ENCODE measurements at places on chromosomes 11 and 22.
A peak's percentile ranks its signal among the peaks of the same experiment; 100 is the strongest.

DNA sequence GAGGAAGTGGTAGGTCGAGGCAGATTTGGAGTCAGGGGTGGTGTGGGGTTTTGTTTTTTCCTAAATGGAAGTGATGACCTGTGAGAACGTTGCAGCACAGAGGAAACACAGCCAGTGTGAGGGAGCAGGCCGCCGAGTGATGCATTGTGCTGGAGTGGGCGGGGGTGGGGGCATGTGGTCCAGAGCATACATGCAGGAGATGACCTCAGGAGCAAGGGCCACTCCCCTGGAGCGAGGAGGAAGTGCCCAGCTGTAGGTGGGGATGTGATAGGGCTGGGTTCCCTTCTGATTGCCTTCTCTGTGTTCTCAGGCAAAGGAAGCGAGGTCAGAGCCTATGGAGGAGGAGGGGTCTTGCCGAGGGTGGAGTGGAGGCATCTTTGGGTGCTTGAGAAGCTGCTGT, 81.4 kb downstream of the PPP6R3 start:
- DNase-seq: no peak

DNA sequence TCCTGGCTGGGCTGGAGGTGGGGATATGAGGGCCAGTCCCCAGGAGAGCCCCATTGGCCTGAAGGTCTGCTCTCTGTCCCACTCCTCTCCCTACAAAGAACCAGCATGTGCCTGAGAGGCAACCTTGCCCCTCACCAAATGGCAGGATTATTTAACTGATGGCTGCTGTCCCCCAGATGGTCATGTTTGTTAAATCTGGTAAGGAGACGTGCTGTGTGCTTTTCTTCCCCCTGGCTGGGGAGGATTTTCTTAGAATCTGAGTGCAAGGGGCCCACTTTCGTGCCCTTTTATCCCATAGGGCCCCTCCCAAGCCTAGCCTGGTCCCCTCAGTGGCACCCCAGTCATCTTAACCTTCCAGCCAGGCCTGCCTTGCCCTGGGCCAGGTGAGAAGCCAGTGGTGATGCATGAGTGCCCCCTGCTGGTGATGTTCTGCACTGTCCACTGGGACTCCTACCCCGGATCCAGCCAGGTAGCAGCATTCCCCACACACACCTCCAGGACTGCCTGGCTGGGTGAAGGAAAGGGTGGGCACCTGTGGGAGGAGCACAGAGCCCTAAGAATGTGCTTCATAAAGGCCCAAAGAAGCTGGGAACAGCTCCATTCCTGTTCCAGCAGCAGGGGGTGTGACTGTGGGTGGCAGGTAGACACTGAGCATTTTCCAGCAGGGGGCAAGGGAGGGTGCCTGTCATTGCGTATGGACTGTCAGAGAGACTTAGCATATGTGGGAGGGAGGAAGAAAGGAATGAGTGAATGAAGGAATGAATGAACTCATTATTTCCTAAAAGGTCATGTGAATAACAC, 28.9 kb downstream of the MFNG start:
- DNase-seq: peak; percentile 78

GRCh38 chr22:26134654-26135330, 34.5 kb upstream of the SEZ6L start:
- no peak for DNase-seq

DNA sequence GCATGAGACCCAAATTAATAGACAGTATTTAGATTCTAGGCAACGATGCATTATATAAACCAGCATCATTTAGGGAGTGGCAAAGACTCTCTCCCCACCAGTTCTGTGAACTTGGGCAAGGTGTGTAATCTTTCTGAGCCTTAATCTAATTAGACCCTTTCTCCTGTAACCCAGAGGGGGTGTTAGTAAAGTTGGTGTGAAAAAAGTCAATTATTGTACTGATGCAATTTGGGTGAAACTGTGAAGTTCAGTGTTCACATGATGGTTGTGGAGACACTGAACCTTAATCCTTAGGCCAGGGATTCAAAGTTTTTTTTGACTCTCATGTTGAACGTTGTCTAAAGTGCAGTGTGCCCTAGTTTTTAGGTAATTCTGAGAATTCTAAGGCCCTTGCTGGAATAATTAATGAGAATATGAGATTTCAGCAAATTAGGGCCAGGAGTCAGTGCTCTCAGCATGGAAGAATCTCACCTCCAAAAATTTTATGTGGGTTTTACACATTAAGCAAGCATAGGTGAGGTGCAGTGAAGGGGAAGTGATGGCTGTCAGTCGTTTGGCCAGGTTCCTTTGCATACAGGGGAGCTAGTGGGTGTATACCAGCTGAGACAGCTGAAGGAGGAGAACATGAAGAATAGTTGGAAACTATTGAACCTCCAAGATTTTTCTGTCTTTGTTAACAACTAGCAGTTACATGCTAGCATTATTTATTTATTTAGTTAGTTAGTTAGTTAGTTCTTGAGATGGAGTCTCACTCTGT, 94.2 kb downstream of the PTPRJ start:
- DNase-seq: no peak

DNA sequence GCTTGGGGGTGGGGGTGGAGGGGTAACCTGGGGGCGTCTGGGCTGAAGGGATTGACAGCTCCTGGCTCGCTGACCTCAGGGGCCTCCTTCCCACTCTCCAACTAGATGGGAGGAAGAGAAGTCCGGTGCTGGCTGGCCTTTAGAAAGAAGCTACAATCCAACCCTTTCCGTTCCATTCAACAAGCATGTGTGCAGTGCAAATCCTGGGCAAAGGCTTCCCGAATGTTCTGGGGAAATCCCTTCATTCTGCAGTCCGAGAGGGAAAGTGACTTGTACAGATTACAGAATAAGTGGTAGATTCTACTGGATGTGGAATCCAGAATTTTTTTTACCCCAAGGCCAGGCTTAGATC, 149.9 kb downstream of the FEZ1 start:
- DNase-seq: no peak

DNA sequence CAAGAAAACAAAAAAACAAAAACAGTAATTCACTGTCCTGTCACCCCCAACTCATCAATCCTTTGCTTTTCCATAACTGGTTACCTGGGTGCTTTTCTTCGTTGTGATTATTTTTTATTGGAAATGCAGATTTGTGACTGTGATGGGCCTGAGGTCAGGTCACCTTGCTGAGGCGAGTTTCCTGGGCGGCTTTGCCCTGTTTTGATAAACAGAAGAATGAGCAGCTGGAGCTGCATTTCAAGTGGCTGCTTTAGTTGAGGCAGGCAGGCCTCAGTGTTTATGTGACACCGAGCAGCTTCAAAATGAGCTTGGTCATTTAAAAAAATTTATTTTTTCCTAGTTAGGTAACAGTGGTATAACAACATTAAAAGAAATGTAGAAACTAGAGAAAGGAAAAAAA, 22.2 kb downstream of the PTPRJ start:
- DNase-seq: no peak

DNA sequence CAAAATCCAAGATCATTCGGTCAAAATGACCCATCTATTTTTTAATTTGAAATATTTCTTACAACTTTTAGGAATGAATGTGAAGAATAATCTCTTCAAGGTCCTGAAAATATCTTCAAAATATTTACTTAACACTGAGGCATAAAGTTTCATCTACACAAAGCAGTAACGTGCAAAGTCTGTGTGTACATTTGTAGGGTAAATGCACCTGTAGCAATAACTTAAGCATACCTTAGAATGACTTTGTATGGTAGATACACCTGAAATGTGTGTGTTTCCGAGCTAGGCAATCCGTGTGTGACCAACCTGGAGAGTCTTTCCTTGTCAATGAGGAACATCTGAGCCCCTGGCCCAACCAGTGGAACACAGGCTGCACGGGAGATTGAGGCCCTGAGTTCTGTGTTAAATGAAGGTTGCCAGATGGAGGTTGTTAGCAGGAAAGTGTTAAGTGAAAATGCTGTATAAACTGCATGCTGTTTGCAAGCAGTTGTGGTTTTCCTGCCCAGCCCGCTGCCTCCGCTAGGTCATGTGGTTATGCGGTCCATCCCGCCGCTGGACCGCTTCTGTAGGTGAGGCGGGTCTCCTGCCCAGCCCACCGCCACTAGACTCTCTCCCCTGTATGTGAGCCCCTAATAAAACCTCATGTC, 7.6 kb upstream of the CTR9 start:
- no peak for DNase-seq

- peak; percentile 4 for DNase-seq
These were observed 568 bp downstream of the ALG8 start for GRCh38 chr11:78138694-78139421.

GRCh38 chr11:93958991-93959390, 62.2 kb upstream of the HEPHL1 start:
- no peak for DNase-seq

GRCh38 chr11:124872741-124873140, 7.5 kb downstream of the ROBO3 start:
- DNase-seq: no peak

DNA sequence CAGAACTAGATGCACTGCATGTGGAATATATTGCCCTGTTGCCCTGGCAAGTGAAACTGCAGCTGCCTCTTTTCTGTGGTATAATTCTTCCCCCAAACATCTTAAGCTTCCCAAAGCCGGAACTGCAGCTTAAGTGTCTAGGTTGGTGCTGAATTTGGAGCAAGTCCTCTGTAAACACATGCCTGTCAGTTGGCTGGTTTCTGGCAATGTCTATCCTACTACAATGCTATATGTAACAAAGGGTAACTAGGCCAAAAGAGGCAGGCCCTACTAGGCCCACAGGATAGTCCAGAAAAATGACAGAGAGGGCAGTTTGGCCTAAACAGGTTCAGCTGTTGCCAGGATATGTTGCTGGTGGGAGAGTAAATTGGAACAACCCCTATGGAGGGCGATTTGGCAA, 27.9 kb downstream of the ASCC2 start:
- DNase-seq: no peak

- no peak for DNase-seq
These were observed 130.9 kb upstream of the CCDC179 start for GRCh38 chr11:22991196-22991595.

GRCh38 chr22:34333285-34333684, 413.0 kb upstream of the LARGE1 start:
- DNase-seq: no peak

DNA sequence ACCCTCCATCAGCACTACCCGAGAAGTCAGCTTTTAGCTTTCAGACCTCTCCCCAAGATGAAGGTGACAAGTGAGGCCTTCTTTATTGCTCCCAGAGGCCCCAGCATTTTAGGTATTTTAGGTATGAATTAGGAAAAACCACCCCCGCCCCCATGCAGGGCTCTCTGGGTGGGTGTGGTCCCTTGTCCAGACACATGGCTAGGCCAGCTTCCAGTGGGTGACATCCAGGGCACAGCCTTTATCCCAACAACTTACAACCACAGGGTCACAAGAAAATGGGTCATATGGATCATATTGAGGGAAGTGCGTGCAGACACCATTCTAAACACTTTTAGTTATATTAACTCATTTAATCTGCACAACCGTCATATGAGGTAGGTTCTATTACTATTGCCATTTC, 42.1 kb downstream of the RIBC2 start:
- no peak for DNase-seq

- no peak for DNase-seq
These were observed 3.9 kb upstream of the IL18BP start for GRCh38 chr11:71994786-71995185.

DNA sequence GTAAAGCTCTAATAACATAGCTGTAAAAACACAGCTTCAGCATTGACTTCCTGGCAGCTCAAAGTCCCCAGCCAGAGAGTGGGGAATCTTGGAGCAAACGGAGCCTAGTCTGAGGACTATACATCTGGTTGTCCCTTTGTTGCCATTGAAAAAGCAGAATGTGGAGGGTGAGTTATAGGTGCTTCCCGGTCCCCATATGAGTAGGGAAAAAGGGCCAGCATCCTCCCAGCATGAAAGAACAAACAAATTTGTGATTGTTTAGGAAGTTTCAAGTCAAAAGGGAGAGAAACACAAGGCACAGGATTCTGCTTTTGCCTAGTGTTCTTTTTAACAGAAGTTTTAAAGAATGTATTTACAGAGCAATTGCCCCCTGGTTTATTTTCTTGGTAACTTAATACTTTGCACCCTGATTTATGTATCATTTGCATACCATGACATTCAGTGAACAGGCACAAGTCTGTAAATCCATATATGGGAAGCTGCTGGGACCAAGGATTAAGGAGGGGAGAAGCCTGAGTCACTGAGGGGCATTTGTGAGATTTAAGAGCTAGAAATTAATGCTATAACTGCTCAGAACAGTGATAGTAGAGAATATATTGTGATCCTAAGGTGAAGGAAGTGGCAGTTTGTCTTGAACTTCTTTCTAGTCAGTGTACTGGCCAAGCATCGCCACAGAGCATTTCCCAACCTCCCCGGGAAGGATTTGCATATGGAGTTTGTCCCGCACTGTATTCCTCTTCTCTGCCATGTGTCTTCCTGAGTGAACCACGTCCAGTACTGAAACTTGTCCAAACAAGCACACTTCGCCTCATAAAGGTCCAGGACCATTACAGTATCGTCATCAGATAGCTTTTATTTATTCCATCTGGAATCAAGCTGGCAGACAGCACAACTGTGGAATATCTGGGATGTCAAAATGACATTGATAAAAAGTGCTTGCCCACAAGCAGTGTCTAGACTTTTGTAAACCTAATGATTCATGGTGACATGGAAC, 103.0 kb downstream of the DBX1 start:
- no peak for DNase-seq

DNA sequence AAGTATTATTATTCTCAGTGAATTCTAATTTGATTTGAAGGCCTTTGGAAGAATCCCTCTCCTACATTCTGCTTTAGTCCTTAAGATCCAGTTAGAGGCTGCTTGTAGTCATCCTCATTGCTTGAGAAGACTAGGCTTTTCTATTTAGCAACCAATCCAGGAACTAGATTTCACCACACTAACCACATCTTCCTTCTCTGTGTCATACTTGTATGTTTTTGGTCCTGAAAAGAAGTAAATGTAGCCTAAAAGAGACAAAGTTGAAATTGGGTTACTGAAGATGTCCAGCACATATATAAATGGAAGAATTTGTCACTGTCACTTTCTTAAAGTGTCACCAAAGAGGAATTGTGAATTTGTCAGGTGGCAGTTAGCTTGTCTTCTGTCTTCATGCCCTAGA, 46.6 kb upstream of the MMP7 start:
- no peak for DNase-seq

DNA sequence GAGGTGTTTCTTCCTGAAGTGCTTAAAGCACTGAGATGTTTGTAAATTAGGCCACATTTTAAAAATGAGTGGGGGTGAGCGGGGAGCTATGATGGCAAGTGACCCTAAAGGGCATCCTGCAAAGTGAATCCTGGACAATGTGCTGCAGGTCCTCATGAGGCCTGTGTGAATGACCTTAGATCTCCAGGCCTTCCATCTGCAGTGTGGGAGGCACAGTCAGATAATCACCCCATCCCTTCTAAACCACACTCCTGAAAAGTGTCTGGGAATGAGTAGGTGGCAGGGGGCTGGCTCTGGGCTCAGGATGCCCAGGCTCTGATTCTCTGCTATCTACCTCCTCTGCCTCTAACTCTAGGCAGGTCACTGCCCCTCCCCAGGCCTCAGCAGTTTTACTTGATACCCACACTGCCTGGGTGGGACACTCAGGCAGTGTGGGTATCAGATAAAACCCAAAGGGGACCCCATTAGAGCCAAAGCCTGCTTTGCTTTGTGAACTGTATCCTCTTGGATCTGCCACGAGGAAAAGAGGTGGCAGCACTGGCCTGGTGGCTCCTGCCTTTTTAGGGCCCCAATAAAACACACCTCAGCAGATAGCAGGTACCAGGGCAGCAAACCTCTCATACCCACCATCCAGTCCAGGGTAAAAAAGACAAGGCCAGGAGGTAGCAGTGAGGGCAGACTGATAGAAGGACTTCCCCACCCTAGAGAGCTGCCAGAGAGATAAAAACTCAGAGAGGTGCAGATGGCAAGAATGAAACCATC, 10.5 kb downstream of the STARD10 start:
- DNase-seq: no peak

- DNase-seq: no peak
These were observed 67.8 kb downstream of the GGTLC2 start for GRCh38 chr22:22712092-22712658.

Measured in stimulated activated CD4-positive, alpha-beta T cell treated with anti-CD3 and anti-CD28 coated beads, Interleukin-15, amount 100 ng/mL, for 1 hour (primary cell).